ENCODE measurements at places on chromosomes 2 and 18. TPM values are rescaled to one million over a fixed set of nuclear protein-coding genes. Genes with fewer than 3 reads are reported as not detected.

- DNase-seq: no peak
Observed at GRCh38 chr2:104836841-104837240, 17.1 kb upstream of the POU3F3 start.

GRCh38 chr2:85698880-85699254, 4.7 kb downstream of the GNLY start:
- DNase-seq: no peak

DNA sequence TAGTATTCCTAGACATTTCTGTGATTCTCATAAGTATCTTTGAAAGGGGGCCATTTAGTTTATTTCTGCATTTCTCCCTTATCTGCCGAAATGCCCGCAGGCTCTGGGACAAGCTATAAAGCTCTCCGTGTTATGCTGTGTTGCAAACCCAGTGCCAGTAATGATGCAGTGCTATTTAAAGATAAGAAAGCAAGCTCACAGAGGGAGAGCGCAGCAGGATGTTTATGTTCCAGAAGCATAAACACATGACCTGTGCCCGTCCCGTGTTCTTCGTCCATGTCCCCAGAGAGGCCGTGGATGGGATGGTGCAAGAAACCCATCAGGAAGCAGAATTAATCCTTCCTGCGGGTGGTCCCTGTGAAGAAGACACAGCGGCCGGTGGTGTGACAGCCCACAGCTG, 99.4 kb downstream of the NEDD4L start:
- DNase-seq: peak; percentile 33

The UPP2 gene
- total RNA-seq: not detected

The GKN1 gene
- not detected for total RNA-seq

The TUBA3E gene
- not detected for total RNA-seq
